NCI-H1417 (cell line): ENCODE measurements at places on chromosomes 11 and 22.

GRCh38 chr11:35153280-35153679, 14.3 kb downstream of the CD44 start:
- DNase-seq = no peak

- DNase-seq = no peak
Measured at GRCh38 chr11:44505581-44506054, 59.8 kb upstream of the CD82 start.

GRCh38 chr11:19598456-19598855, 114.2 kb upstream of the NAV2 start:
- no peak for DNase-seq

DNA sequence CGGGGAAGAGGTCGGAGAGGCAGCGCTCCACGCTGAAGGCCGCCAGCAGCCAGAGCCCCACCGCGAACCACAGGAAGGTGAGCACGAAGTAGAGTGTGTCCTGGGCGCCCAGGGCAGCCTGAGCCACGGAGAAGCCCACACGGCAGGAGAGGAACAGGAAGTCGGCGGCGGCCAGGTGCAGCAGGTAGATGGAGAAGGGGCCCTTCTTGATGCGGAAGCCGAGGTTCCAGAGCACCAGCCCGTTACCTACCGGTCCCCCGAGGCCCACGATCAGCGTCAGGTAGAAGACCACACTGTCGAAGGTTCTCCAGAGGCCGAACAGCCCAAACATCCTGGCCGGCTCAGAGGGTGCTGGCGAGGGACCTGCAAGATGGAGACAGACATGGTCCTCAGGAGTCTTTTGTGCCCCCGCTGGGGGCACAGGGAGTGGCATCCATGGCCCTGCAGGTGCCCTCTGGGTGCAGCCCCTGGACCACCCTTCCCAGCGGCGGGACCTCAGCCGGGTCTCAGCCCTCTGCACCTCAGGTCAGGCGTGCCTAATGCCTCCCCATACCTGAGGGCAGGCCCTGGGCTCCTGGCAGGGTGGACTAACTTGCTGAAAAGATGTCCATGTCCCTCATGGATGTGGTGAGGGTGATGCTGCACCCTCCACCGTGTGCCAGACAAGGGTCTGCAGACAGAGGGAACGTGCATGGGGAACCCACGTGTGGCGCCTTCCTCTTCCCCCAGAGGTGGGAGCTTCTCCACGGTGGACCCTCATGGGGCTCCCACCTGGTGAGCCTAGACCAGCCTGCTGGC, at the start of gene MRGPRG:
Gene MRGPRG (minus strand): TSS at position 331 of the 798 bp plus-strand sequence. CDS start 0 bp downstream, at position 331.
- DNase-seq = no peak

GRCh38 chr11:47062736-47063135, 113.9 kb downstream of the ARFGAP2 start:
- DNase-seq = no peak
